Stimulated activated CD4-positive, alpha-beta T cell treated with anti-CD3 and anti-CD28 coated beads, Interleukin-4, amount 100 ng/mL, for 4 hours (primary cell): ENCODE measurements at places on chromosomes 16 and 17.

GRCh38 chr16:85285681-85286065, 173.4 kb upstream of the CIBAR2 start:
- no peak for DNase-seq

GRCh38 chr17:14871921-14872320, 393.2 kb downstream of the PMP22 start:
- no peak for DNase-seq

DNA sequence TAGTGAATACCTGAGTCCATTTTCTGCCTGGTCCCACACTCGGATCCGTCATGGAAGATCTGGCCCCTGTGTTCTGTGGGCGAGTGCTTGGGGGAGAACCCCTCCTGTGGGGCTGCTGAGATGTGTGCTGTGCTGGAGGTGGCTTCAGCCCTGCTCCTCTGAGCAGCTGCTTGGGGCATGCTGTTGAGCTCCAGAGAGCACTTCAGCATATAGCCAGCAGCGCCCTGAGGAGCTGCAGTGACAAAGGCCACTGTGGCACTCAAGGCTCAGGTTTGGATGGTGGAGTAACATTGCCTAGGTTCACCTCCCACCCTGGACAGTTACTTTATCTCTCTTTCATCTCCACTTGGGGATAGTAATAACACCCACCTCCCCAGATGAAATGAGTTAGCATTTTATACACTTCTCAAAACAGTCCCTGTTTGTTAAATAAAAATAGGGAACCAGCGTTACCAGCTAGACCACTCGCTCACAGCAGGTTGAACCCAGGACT, 75.3 kb downstream of the KSR1 start:
- DNase-seq, result no peak

DNA sequence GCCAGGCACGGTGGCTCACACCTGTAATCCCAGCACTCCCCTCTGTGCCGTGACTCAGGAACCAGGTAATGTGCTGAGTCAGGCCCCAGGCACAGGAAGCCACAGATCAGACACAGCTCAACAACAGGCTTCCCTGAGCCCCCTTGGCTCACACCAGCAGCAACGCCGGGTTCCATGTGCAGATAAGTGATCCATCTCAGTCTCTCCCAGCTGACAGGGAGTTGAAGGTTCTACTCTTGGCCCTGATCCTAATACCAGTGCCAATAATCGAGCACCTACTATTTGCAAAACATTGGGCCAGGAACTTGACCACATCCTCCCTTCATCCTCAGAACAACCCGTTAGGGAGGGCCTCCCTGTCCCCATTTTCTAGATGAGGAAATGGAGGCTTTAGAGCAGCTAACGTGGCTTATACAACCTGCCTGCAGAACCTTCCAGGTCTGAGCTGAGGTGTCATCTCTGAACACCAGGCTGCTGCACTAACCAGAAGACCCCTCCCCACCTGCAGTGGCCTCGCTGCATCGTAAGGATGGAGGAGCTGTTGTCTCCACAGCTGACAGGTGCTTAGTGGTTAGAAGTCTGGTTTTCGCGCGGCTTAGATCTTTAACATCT, 64.8 kb upstream of the AMZ2 start:
- DNase-seq, result peak; percentile 71

- no peak for DNase-seq
Measured at GRCh38 chr17:47914306-47914948, 18.4 kb downstream of the SP2 start.

- DNase-seq, result peak; percentile 60
Measured at GRCh38 chr17:39920218-39921210, 2.1 kb upstream of the GSDMB start.

- DNase-seq, result peak; percentile 50
Measured at GRCh38 chr17:41547921-41548843, 20.1 kb upstream of the KRT19 start.
